CD8-positive, alpha-beta T cell (primary cell): ENCODE measurements at places on chromosomes 2 and 18.

- no peak for DNase-seq
Measured at GRCh38 chr2:140136366-140136765, 1356.2 kb upstream of the NXPH2 start.

GRCh38 chr2:145617906-145618305 lies 1098.0 kb upstream of the ZEB2 start:
- DNase-seq, result no peak

- no peak for DNase-seq
Measured at GRCh38 chr2:49248506-49248905, 94.2 kb upstream of the FSHR start.

DNA sequence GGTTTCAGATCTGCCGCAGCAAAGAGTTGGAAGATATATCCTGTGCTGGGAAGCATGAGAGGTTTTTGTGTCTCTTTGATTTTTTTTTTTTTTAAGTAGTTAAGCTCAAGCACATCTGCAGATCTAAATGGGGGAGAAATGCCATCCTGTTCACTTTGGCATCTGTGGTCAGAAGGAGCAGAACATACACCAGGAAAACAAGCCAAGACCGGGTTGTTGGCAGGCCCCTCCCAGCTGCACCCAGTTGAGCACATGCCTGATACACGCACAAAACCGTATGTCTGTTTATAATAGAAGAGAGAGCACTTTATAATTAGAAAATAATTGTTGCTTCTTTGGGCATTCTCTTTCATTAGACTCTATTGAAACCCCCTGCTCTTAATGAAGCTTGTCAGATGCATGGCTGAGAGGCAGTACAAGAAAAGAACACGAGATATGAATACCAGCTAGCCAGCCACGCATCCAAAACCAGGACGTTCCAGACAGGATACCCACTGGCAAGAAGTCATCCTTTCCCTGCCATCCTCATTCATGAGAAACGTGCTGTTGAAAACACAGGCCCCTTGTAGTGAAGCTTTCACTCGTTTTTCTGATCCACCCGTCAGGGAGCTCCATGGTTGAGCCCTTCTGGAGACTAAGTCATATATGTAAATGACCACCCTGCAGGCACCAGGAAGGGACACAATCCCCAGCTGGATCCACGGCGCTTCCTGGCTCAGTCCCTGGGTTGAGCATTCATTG lies 152.2 kb downstream of the ALPK2 start:
- no peak for DNase-seq

DNA sequence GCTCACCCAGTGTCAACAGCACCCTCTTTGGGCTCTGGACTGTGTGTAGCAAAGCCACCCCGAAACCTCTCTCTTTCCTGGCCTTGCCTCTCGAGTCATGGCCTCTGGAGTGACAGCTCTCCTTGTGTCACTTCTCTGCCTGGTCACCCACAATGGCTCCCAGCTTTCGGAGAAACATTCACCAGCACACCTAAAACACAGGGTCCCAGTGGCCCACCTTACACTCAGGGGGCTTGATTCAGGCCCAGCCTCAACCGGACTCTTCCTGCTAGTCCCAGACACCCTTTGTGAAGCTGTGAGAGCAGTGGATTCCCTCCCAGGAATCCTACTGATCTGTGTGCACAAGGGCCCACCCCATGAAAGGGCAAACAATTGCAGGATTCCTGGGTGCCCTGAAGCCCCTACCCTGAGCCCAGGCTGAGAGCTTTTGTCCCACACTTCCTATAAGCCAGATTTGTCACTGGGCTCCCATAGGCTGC lies 137.2 kb upstream of the HAAO start:
- DNase-seq, result no peak

DNA sequence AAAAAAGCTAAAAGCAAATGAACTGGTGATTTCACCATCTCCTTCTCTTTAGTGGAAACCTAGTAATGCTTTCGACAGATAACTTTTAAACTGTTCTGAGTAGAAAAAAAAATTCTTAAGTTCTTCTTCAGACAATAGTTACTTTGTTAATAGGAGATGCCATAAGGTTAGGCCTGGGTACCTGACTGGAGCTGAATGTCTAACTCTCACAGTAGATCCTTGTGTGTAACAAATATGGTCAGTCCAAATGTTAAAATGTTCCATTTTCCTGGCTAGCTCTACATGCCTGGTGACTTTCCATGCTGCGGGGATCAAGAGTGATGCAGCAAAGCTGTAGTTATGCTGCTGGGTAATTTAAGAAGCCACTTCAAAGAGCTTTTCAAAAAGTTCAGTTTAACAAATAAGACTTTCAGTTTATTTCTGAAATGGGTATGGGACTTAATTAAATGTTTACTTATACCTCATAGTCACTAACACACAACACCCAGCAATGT lies 264.0 kb upstream of the SESTD1 start:
- no peak for DNase-seq

DNA sequence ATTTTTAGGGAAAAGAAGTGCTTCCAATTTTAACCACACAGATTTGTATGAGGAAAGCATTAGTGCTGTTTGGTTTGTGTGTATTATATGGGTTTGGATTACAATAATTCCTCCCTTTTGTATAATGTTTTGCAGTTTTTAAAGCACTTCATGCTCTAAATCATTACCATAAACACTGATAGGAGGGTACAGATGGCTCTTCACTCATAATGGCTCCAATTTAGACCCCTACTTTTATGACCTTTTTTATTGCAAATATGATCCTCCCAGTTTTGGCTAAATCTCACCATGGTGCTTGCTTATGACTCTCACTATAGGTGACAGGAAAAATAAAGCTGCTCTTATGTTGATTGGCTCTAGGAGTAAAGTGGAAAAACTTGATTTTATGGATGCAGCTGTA lies 23.8 kb upstream of the TMEM17 start:
- no peak for DNase-seq
